ENCODE measurements at places on chromosomes 16 and 17. TPM values are rescaled to one million over a fixed set of nuclear protein-coding genes. Genes with fewer than 3 reads are reported as not detected.

The CLDN7 gene
- total RNA-seq, result 1.7 TPM

The IRF8 gene
- total RNA-seq, result 0.19 TPM

The CCL11 gene
- total RNA-seq, result 1.1 TPM

The ALOX12 gene
- not detected for total RNA-seq

The PDF gene
- total RNA-seq, result 6.2 TPM

The METRN gene
- 54.3 TPM for total RNA-seq

The SULT1A3 gene
- 1.9 TPM for total RNA-seq

The TEX14 gene
- total RNA-seq, result under 0.01 TPM

The PRRT2 gene
- 0.58 TPM for total RNA-seq

The SLC13A5 gene
- total RNA-seq, result not detected

The GRAPL gene
- not detected for total RNA-seq

The ADORA2B gene
- 62.0 TPM for total RNA-seq

The SLFN14 gene
- not detected for total RNA-seq

The KRTAP9-4 gene
- total RNA-seq, result not detected

The GUCY2D gene
- not detected for total RNA-seq

The SULT1A2 gene
- 0.56 TPM for total RNA-seq

The KRT13 gene
- total RNA-seq, result 0.58 TPM

The WSCD1 gene
- total RNA-seq, result 0.85 TPM

The NGFR gene
- 0.28 TPM for total RNA-seq

The PHLPP2 gene
- 14.2 TPM for total RNA-seq

The MYL4 gene
- 0.77 TPM for total RNA-seq

The CXCL16 gene
- 0.58 TPM for total RNA-seq

The DNAI2 gene
- not detected for total RNA-seq

The LGALS9 gene
- total RNA-seq, result 2.5 TPM

The CA10 gene
- total RNA-seq, result not detected

The MXRA7 gene
- 267 TPM for total RNA-seq

The TBC1D3D gene
- not detected for total RNA-seq

The MPP2 gene
- 2.9 TPM for total RNA-seq

The LPCAT2 gene
- 17.1 TPM for total RNA-seq

The MARVELD3 gene
- total RNA-seq, result not detected

The GINS3 gene
- 1.4 TPM for total RNA-seq

The FAM171A2 gene
- 4.8 TPM for total RNA-seq

The ZNF263 gene
- 36.0 TPM for total RNA-seq

The PMFBP1 gene
- not detected for total RNA-seq

The SLC22A31 gene
- 0.85 TPM for total RNA-seq

The TSPAN10 gene
- total RNA-seq, result 0.58 TPM

The NLRP1 gene
- 31.8 TPM for total RNA-seq

The TVP23C gene
- 28.8 TPM for total RNA-seq

The MYL11 gene
- not detected for total RNA-seq

The MRPL38 gene
- 28.2 TPM for total RNA-seq

Measured in regular cardiac myocyte (primary cell).